ENCODE measurements at places on chromosomes 1 and 21.

- no peak for DNase-seq
Observed at GRCh38 chr1:85289207-85289847, 12.9 kb upstream of the BCL10 start.

DNA sequence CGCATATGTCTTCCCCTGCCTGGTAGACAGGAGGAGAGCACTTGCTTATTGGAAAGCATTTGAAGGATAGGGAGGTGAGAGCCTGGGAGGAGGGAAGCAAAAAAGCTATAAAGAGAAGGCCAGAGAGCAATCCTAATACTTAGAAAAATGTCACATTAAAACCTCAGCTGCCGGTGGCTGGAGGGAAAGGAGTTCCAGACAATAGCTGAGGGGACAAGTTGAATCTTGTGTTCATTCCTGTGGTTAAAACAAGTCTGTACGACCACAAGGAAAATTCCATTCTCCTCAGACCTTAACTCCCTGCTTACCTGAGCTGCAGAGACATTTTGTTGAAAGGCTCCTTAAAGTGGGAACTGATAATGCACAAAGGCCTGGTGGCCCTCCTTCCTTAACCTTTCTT, 218.8 kb upstream of the CAMK1G start:
- no peak for DNase-seq

DNA sequence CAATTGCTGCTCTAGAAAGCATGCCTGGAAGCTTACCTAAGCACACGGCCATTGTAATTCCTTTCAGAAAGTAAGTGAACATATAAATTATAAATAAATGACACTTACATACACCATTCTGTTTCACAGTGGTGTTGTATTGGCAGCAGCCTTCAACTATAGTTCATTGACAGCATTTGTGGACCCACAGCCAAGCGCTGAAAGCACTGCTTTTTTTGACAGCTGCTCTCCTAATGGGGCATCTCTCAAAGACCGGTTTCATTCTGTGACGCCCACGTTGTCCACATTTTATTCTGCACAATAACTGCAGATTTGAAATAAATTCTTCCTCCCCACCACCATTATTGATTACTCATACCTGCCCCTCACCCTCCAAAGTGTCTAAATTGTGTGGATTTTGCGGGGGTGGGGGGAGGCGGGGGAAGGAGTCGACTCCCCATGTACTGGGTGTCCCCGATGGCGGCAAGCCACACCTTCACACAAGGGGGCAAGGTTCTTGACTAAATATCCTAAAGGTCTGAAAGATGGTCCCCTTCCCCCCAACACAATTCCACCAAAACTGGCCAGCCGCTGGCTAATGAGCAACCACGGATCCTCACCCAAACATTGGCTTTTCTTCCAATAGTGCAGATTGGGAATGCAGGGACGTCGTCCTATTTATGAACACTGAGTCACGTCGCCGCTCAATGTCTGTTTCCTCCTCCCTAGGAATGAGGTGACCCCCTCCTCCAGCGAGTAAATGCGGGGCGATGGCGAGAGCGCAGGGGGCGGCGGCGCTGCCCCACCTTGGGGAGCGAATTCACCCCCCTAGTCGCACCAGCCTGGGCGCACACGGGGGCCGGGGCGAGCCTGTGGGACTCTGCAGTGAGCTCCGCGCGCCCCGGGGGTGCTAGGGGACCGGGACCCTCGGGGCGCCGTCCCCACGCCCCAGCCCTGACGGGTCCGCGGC, 960 bp downstream of the RCAN1 start:
- DNase-seq: no peak

DNA sequence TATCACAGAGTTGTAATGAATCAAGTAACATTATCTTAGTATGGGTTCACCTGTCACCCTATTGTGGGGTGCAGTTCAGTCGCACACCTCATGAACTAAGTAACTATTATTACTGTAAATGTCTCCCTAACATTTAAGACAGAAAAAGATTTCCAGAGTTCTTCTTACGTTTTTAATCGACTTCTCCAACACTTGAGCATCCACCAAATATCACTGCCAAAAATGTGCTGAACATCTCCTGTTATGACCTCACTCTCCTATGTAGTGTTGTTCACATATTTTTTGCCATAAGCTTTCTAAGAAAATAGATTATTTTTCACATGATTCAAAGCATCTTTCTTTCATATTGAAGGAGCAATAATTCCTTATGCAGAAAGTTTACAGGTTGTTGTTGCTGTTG, 1.3 kb downstream of the TTLL7 start:
- DNase-seq: no peak

DNA sequence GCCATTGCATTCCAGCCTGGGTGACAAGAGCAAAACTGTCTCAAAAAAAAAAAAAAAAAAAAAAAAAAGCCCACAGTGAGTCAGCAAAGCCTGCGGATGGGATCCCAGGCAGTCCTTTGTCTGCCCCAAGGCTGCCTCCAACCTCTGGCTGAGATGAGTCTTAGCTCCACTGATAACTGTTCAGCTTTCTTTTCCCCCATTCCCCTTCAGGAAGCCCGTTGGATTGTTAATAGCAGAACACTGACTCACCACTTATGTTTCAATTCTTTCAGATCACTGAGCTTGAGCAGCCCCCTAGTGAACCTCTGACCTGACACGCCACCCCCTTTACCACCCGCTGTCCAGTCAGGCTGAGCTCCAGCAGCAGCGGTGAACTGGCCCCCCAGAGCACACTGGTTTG, 57.5 kb downstream of the ERG start:
- DNase-seq: no peak

DNA sequence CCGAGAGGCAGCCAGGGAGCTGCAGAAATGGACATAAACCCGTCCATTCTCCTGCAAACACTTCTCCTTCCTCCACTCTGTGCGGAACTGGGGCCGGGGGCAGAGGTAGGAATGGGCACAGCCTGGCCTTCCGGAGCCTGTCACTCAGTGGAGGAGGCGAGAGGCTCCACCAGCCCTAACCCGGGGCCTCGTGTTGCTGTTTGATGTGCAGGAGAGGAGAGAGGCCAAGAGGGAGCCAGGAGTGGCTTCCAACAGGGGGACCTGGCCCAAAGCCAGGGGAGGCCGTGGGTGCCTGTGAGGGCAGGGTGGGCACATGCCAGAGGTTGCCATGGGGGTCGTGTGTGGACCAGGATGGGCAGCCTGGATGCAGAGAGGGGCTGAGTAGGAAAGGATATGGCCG, 158.1 kb upstream of the ARHGEF16 start:
- DNase-seq: no peak

Data from thymus (tissue), 14 donors.